ENCODE measurements at places on chromosomes 16 and 17.

DNA sequence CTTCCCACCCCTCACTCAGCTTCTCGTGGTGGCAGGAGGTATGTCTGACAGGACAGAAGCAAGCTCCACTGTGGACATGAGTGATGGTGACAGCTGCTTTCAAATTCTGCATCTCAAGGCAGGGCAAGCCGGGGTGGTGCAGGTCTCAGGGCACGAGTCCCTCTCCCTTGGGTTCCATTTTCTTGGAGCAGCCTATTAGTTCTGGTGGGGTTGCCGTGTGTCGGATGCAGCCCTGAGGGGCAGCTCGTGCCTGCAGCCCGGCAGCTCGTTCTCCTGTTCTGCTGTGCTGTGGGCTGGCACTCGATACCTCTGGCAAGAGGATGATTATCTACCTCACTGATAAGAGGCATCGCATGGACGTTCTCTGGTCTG, 16.5 kb upstream of the CLEC18C start:
- DNase-seq: peak; percentile 8

- no peak for DNase-seq
Observed at GRCh38 chr17:1412185-1413110, 12.4 kb upstream of the YWHAE start.

DNA sequence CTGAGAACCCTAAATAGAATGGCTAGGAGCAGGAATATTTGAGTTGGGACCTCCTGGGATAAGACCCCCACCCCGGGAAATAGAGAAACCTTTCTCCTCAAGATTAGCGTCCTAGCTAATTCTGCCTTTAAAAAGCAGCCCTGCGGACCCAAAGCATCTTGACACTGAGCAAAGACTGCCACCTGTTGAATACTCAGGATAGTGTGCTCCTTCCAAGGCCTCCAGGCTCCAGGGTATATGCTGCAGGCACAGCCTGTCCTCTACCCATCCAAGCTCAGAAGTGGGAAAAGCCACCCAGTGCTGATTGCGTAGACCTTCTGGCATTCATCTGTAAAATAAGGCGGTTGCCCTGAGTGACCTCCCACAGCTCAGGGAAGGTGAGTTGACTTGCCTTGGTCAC, 456.2 kb upstream of the DYNLRB2 start:
- DNase-seq: peak; percentile 62

DNA sequence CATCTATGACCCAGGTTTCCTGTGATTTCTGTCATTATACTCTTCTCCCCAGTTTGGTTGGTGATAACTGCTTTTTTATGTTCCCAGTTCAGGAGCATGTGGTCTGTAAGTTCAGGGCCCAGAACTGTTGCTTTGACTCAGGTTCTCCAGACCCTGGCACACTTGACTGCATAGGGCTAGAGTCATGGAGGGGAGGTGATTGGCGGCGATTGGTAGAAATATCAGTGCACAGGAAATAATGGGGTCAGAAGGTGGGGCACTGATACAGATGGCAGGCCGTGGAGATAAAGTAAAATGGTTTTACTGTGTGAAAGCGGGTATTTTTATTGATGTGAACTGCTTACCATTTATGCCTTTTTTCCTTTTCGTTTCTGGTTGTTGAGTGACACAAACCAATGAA, 28.7 kb downstream of the TAC4 start:
- no peak for DNase-seq

DNA sequence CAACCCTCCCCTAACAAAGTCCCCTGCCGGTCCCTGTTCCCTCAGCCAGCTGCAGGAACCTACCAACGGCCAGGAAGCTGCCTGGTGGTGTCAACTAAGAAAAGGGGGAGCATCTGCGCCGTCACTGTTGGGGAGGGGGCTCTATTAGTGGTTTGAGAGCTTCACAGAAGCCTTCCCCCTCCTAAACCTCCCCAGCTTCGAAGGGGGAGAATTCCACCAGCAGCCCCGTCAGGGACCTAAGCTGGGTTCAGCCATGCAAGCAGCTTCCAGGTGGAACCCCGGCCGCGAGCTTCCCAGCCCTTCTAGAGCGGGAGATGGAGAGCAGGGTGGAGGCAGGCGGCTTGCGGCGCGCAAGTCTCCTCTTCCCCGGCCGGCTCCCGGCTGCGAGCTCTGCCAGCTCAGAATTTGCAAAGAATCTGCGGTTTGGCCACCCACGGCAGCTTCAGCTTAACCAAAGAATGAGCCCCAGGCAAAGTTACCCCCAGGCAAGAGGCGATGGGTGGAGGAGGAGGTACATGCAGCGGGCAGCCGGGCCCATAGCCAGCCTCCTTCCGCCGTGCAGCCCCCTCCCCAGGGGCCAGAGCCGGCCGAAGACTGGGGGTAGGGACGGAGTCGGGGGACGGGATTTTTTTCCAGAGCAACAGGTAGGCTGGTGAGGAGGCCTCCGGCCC, 33.7 kb downstream of the DDX19A start:
- DNase-seq: peak; percentile 46

- no peak for DNase-seq
Observed at GRCh38 chr16:4087990-4088577, 28.2 kb downstream of the ADCY9 start.

DNA sequence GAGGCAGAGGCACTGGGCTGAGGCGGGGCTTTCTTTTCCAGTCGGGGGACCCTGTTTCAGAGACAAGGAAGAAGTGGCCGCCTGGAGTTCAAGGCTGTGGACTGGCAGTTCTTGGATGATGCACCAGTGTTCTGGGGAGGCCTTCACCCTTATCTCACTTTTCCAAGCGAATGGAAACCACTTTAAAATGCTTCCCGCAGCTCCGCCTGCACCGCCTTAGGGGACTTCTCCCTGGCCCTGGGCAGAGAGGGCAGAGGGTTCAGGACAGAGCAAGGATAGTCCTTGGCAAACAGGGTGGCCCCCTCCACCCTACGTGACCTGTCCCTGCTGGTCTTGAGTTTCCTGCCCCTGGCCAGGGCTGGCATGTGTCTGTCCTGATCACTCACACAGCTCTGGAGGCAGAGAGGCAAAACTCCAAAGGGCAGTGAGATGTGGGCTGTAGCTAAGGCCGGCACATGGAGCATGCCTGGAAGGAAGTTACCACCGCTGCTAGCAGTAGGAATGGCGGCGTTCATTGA, 20.6 kb downstream of the RTN4RL1 start:
- no peak for DNase-seq

GRCh38 chr17:57135026-57135788, 50.2 kb downstream of the AKAP1 start:
- DNase-seq: no peak

DNA sequence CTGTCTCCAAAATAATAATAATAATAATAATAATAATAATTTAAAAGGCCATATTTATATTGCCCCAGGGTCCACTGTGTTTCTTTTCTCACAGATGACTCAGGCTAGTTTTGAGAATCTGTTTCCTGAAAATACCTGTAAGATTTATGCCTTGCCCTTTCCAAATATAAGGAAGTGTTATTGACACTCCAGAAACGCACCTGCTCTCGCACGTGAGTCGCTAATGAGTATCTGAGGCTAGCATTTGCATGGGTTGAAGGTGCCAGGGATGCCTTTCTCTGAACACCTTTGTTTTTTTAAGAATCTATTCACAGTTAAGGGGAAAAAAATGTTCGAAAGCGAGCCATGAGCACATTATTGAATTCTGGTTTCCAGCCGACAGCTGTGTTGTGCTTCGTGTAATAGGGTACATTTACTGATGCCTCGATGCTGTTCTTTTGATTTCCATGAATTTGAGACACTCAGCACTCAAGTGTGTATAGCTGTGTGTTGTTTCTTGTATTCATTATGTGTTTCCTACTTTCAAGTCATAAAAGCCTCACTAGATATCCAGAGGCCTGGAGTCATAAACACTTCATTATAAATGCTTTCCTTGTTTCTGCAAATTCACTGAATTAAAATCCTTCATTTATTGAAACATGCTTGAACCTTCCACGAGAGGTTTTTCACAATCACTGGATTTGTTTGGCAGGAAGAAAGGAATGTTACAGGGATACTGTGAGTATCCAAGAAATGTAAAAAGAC, 45.0 kb upstream of the NOL11 start:
- no peak for DNase-seq

DNA sequence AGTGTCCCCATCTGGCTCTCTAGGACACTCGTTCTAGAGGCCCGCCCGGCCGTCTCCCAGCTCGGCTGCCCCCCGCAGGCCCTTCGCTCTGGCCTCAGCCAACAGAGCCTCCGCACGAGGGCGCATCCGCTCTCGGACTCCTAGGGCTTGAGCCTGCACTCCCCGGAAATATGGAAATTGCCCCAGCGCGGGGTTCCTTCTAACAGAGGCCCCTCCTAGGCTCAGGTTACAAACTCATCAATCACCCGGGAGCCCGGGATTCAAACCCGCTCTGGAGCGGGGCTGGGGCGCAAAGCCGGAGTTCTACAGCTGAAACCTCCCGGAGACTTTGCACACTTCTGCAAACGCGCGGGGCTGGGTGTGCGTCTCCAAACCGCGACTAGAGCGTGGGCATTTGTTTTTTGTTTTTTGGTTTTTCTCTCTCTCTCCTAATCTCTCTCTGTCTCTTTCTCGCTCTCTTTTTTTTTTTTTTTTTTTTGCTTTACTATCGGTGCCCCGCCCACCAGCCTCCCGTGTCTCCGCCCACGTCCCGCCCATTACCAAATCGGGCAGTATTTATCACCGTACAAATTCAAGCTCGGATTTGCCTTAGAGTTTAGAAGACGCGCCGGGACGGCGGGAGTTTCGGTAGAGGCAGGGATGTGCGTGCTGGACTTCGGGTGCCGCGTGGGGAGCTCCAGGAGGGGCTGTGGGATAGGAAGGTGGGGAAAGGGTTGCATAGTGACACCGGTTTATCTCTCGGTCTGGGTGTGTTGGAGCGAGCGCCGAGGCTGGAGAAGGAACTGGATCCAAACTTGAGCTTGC, 2.4 kb upstream of the FOXL1 start:
- DNase-seq: peak; percentile 84

DNA sequence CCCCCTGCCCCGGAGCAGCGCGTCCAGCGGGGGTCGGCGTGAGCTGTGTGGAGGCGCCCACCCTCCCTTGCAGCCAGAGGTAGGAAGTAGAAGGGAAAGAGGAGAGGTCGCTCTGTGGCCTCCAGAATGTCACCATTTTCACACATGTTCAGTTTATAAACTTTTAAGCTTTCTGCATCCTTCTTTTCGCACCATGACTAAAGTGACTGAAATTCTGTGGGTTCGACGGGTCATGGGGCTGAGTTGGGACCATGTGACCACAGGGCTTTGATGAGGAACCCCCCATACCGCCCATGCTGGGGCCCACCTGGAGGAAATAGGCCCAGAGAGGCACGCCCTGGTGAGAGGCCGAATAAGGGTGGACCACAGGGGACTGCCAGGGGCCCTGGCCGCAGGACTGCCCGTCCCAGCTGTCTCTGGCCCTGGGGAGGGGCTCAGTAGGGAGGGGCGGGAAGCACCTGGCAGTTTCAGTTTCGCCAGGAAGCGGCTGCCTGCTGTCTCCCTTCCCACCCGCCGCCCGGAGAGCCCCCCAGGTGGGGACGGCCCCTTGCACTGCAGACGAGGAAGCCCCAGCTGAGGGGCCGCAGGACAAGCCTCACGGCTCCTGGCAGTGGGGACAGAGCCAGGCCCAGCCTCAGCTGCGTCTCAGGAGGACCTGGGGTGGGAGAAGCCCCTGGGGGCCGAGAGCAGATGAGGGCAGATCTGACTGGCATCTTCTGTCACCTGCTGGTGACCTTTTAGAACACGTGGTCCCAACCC, 9.0 kb downstream of the CBFA2T3 start:
- no peak for DNase-seq

- no peak for DNase-seq
Observed at GRCh38 chr16:54503856-54504219, 217.3 kb upstream of the IRX3 start.

- DNase-seq: no peak
Observed at GRCh38 chr16:48524348-48525200, 85.4 kb downstream of the N4BP1 start.

GRCh38 chr17:7240375-7240774, 1.1 kb upstream of the PHF23 start:
- DNase-seq: no peak

GRCh38 chr17:20091174-20092029, 82.2 kb downstream of the SPECC1 start:
- DNase-seq: no peak

GRCh38 chr16:89116341-89117226, 22.9 kb downstream of the ACSF3 start:
- DNase-seq: no peak

GRCh38 chr16:81493755-81494433, 49.3 kb downstream of the CMIP start:
- peak; percentile 77 for DNase-seq

DNA sequence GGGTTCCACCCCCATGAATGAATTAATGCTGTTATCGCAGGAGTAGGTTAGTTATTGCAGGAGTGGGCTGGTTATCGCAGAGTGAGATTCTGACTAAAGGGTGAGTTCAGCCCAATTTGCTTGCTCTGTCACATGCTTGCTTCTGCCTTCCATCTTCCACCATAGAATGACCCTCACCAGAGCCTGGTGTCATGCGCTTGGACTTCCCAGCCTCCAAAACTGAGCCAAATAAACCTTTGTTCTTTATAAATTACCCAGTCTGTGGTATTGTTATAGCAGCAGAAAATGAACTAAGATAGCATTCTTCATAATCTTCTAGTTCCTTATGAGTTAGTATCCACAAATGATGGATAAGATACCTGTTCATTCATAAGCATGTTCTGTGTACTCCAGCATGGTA, 235.1 kb upstream of the TBX2 start:
- no peak for DNase-seq

- DNase-seq: no peak
Observed at GRCh38 chr17:58993311-58993710, 113.4 kb downstream of the TRIM37 start.

DNA sequence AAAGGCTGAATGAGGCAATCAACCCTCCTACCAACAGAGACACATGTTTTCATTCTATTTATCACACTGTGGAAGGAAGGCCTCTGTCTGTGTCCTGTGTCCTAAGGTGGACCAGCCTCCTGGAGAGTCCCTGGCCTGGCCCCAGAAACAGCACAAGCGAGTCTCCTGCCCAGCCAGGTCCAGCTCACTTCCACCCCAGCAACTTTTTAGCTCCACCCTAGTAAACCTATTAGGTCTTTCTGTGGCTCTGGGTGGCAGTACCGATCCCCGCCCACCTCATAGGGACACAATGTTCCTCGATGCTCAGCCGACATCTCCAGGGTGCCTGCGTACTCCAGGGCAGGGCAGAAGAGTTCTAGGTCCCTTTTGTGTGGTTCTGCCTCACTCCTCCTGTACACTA, 10.7 kb downstream of the DRC3 start:
- DNase-seq: no peak

DNA sequence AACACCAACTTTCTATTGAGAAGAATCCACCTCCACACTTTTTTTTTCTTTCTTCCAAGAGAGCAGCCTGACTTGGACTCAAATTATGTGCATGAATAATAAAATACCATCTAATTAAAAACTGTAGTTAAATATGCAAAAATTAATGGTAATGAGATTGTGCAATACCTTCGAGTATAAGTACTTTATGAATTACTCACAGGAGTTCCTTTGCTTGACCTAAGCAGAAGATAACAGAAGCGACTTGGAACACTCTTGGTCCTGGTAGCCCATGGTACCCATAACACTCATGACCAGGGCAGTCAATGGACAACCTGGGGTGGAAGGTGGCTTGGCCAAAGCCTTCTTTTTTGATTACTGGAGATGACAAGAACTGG, 203.5 kb upstream of the IRX3 start:
- DNase-seq: no peak

All from iPS-NIHi11 (cell line).